Bone marrow (tissue), 2 donors: ENCODE measurements at places on chromosomes 7 and 10.
A peak's percentile ranks its signal among the peaks of the same experiment; 100 is the strongest.

GRCh38 chr7:83782628-83783027 is 133.7 kb upstream of the SEMA3E start:
- DNase-seq: no peak

- DNase-seq: no peak
Observed at GRCh38 chr7:48280100-48280499, 108.8 kb downstream of the ABCA13 start.

DNA sequence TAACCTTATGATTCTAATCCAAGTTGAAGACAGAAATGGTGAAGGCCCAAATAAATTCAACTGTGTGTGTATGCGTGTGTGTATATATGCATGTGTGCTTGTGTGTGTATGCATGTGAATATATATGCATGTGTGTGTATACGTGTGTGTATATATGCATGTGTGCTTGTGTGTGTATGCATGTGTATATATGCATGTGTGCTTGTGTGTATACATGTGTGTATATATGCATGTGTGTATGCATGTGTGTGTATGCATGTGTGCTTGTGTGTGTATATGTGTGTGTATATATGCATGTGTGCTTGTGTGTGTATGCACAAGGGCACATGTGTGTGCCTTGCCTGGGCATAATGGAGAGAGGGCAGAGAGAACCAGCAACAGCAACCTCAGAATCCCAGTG is 184.7 kb upstream of the PLPP4 start:
- no peak for DNase-seq

DNA sequence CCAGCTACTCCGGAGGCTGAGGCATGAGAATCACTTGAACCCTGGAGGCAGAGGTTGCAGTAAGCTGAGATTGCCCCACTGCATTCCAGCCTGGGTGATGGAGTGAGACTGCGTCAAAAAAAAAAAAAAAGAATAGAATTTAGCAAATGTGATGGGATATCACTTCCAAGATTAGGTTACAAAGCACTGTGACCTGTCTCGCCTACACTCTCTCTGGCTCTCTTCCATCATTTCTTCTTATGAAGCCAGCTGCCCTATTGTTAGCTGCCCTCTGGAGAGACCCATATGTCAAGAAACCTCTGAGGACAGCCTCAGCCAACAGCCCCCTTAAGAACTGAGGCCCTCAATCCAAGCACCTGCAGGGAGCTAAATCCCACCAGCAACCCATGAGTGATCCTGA is 28.2 kb downstream of the ARHGAP21 start:
- no peak for DNase-seq

DNA sequence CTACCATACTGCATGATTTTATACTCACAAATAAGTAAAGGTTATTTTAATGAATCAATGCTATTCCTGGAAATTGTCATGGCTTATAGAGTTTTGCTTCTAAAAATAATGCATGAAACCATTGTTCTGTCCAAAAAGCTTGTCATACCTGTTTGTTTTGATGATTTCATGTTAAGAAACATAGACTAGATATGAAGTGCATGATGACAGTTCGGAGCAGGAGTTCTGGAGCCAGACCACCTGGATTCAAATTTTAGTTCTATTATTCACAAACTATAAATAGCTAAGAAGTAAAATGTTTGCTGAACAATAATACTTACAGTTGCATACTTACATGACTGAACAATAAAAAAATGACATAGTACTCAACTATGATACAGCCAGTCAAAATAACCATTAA is 107.0 kb upstream of the AKR1E2 start:
- no peak for DNase-seq

- no peak for DNase-seq
Observed at GRCh38 chr7:32479574-32480200, 10.5 kb downstream of the LSM5 start.

GRCh38 chr10:57657164-57657765 is 610.4 kb downstream of the IPMK start:
- DNase-seq: peak; percentile 6

DNA sequence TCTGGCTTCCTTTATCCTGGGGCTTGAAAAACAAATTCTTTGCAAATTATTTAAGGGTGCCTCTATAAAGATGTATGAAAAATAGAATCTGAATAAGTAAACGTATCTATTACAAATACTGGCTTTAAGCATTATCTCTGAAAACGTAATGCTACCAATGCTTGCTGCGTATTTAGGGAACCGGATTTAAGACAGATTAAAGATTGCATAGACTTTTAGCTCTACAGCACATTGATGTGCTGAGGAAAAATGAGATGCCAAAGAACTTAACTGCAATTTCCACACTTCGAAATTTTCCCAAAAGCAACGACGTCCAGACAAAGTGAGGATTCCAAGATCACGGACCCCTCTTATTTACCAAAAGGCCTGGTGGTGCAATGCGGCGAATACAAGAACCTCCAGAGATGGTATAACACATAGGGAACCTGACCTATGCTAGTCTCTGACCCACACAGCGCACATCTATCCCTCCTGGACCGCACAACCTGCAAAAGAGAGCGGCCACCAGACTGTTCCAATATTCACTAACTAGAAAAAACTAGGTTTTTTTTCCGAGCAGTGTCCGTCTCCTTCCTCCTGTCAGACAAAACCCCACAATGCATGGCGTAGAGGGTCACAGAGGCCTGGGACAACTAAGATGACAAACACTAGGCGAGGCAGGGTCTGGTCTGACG is 34.3 kb upstream of the PHF14 start:
- DNase-seq: no peak

GRCh38 chr7:130299866-130300265 is 6.9 kb downstream of the CPA4 start:
- DNase-seq: no peak

GRCh38 chr7:85287106-85287825 is 100.4 kb upstream of the SEMA3D start:
- no peak for DNase-seq

GRCh38 chr10:131609176-131609575 is 291.6 kb upstream of the PPP2R2D start:
- no peak for DNase-seq
